Effector CD4-positive, alpha-beta T cell (primary cell): ENCODE measurements at places on chromosomes 2 and 18.

DNA sequence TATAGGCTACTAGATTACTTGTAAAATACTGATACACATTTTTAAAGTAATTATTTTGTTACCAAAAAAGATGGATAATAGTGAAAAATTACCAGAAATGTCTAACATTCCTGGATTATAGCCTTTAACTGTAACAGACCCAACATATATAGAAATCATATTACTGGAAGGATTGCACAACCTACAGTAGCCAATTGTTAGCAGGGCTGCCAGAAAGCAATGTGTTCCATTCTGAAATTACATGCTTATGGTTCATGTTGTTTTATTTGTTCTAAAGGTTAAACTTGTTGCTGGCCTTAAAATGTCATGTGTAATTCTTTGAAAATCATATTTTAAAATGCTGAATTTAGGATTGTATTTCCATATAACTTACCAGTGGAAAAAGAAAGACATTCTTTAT lies 793.6 kb upstream of the ACVR2A start:
- no peak for DNase-seq

DNA sequence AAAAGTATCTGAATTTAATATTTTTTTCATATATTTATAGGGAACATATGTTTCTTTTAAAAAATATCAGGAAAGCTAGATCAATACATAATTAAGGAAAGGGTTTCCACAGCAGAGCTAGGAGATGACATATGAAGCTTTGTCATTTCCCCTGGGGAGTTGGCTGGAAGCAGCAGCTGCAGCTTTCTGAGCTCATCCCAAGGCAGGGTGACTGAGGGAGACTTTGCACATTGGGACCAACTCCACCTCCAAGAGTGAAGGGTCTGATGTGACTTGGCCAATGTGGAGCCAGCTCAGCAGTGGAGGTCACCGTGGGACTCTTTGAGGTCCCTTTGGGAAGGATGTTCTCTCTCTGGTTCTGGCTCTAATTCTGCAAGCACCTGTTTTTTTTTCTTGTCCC lies 315.1 kb downstream of the RDH14 start:
- DNase-seq = no peak

GRCh38 chr2:52428224-52428623 lies 1339.4 kb upstream of the CHAC2 start:
- no peak for DNase-seq

DNA sequence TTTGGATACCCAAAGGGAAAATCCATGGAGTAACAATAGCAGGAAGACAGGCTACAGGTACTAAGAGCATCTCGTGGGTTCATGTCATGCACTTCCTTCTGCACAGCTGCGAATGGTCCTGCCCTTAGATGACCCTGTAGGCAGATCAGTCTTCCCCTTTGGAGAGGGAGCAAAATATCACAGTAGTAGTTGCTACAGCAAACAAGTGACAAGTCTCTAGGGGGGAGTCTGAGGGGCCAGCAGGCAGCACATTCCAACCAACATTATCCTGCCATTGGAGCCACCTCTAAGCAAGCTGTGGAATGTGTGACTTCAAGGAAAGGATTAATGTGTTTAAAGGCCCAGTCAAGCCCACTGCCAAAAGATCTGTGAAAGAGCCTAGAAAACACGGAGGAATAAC lies 273.2 kb upstream of the PARD3B start:
- no peak for DNase-seq

GRCh38 chr2:163247156-163247846 lies 408.7 kb upstream of the KCNH7 start:
- DNase-seq = no peak

DNA sequence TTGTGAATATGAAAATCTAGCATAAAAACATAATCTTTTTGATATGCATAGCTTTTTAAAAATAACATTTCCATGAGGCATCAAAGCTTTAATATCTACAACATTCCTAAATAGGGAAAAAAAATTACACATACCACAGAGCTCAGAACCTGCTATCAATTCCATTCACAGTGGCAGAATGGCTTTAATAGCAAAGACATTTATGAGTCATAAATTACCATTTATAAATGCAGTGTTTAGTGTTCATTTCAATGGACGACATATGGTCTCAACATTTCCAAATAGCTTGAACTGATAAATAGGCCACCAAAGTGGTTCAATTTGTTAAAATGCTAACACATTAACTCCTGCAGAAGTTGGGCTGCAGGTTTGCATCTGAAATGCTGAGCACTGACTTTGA lies 600.6 kb upstream of the SETBP1 start:
- no peak for DNase-seq

GRCh38 chr2:32862269-32863055 lies 84.3 kb upstream of the LTBP1 start:
- DNase-seq = no peak

DNA sequence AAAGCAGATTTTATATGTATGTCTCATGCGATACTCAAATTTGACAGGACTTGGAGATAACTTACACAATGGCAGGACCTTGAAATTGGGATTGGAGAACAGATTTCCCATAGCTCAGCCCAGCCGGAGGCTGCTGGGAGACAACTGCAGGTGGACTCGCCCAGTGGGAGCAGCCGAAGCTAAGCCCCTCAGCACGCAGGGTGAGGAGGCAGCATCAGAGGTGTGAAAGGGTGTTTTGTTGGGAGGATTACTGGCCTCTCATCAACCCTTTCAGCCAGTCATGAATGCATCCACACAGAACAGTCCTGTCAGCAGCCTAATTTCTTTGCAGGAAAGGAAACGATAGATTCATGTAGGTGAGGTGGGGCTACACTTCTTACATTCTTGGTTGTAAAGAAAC lies 110.4 kb upstream of the DYNAP start:
- DNase-seq = no peak

GRCh38 chr2:172083628-172084394 lies 1.5 kb upstream of the DLX1 start:
- DNase-seq = no peak

- DNase-seq = no peak
These were observed 111.3 kb downstream of the ARHGEF4 start for GRCh38 chr2:130947967-130948366.

GRCh38 chr18:40652321-40652720 lies 1302.7 kb upstream of the PIK3C3 start:
- DNase-seq = no peak

- DNase-seq = no peak
These were observed 340.7 kb downstream of the LPIN1 start for GRCh38 chr2:12087175-12087574.

- no peak for DNase-seq
These were observed 654 bp downstream of the PIK3C3 start for GRCh38 chr18:41955688-41956087.

GRCh38 chr2:173086518-173087213 lies 11.0 kb downstream of the MAP3K20 start:
- no peak for DNase-seq

DNA sequence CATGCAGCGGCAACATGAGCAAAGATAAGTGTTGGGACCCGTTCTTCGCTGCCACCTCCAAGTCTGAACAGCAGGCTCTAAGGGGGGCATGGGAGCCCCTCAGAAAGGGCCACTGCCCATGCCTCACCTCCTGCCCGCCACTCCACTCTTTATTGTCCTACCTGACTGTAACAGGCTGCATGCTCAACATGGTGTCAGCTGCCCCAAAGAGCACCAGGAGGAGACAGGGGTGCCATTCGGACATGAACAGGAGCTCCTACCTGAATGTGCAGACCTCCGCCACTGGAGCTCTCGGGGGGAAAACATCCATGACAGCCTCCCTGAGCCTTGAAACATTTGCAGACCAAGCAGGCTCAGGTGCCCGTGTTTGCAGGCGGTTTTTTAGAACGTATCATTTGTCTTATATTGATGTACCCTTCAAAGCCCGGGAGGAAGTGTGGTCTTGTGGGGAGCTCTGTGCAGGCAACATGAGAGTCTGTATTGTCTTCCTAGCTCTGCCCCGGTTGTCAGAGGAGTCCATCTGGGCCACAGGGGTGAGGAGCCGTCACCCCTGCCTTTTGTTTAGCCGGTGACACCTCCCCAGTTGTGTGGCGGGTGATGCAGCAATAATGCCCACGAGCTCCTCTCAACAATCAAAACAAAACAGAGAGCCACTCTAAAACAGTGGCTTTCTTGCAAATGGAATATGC lies 35.1 kb upstream of the CD8A start:
- no peak for DNase-seq

GRCh38 chr18:77052983-77053309 lies 79.6 kb downstream of the MBP start:
- DNase-seq = no peak

DNA sequence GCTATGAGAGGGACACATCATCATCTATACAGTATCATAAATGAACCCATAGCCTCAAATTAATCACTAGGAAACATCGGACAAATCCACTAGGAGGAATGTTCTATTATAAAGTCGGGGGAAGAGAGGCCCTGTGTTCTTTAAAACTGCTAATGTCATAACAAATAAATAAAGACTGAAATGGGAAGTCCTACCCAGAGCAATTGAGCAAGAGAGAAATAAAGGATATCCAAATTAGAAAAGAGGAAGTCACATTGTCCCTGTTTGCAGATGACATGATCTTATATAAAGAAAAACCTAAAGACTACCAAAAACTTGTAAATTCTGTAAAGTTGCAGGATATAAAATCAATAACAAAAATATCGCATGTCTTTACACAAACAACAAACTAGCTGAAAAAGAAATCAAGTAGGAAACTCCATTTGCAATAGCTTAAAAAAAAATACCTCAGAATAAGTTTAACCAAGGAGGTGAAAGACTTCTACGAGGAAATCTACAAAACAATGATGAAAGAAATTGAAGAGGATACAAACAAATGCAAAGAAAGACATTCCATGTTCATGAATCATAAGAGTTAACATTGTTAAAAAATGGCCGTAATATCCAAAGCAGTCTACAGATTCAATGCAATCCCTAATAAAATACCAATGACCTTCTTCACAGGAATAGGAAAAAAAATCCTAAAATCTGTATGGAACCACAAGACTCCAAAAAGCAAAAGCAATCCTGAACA lies 30.6 kb downstream of the RTN4 start:
- DNase-seq = no peak

DNA sequence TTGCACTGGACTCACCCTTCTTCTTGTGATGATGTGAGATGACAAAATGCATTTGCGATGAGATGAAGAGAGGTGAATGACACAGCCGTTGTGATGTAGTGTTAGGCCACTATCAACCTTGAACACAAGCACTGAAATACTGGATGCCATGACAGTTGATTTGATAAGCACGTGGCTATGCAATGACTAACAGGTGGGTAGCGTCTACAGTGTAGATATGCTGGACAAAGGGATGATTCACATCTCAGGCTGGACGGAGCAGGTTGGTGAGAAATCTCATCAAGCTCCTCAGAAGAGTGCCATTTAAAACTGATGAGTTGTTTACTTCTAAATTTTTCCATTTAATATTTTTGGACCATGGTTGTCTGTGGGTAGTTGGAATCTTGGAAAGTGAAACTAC lies 375.8 kb upstream of the LYPD1 start:
- DNase-seq = no peak

- DNase-seq = no peak
These were observed at the start of gene LRRFIP1 for GRCh38 chr2:237627441-237628246. LRRFIP1 (plus strand) TSS chr2:237627587; CDS start chr2:237627645, 58 bp downstream.

- DNase-seq = peak; percentile 24
These were observed 10.8 kb upstream of the TAF4B start for GRCh38 chr18:26215247-26215970.

DNA sequence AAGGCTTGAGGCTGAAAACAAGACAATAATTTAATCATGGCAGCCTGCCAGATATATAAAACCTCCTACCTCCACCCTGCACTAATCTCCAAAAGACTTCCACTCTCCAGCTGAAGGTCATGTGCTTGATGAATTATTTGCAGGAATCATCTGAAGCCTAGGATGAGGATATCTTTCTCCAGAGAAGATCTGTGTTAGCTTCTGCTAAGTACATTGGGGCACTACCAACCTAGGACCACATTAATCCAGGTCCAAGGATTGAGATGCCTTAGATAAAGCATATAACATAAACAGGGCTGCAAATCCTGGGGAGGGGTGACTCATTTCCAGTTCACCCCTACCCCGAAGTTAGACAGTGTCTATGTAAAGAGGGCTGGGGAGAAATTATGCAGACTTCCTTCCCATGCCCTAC lies 80.5 kb upstream of the FRZB start:
- DNase-seq = no peak

DNA sequence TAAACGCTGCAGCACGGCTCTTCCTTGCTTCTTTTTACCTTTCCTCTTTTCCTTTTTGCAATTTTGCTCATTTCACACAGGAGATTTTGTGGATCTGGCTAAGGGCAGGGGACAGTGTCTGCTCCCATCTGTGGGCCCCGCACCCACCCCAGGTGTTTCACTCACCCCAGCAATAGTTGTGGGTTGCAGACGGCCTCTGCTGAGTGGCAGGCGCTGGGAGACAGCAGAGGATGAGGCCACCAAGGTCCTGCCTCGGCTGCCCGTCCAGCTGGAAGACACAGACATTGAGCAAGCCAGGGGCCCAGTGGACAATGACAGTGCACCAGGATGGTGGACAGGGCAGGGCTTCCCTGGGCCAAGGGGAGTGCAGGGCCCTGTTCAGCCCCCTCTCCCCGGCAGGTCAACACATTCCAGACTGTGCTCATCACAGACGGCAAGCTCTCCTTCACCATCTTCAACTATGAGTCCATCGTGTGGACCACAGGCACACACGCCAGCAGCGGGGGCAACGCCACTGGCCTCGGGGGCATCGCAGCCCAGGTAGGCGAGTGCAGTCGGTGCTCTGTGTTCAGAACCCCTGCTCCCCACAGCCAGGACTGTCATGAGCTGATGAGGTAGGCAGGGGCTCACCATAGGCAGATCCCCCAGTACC lies 35.0 kb downstream of the SNED1 start:
- no peak for DNase-seq

GRCh38 chr18:22280453-22280750 lies 111.0 kb downstream of the GATA6 start:
- no peak for DNase-seq

GRCh38 chr2:111972955-111973565 lies 74.7 kb downstream of the MERTK start:
- DNase-seq = no peak

- no peak for DNase-seq
These were observed 63.2 kb downstream of the GNAL start for GRCh38 chr18:11752116-11752911.

GRCh38 chr2:231820786-231821303 lies 34.6 kb downstream of the COPS7B start:
- DNase-seq = no peak
